ENCODE measurements at places on chromosomes 11 and 22.

DNA sequence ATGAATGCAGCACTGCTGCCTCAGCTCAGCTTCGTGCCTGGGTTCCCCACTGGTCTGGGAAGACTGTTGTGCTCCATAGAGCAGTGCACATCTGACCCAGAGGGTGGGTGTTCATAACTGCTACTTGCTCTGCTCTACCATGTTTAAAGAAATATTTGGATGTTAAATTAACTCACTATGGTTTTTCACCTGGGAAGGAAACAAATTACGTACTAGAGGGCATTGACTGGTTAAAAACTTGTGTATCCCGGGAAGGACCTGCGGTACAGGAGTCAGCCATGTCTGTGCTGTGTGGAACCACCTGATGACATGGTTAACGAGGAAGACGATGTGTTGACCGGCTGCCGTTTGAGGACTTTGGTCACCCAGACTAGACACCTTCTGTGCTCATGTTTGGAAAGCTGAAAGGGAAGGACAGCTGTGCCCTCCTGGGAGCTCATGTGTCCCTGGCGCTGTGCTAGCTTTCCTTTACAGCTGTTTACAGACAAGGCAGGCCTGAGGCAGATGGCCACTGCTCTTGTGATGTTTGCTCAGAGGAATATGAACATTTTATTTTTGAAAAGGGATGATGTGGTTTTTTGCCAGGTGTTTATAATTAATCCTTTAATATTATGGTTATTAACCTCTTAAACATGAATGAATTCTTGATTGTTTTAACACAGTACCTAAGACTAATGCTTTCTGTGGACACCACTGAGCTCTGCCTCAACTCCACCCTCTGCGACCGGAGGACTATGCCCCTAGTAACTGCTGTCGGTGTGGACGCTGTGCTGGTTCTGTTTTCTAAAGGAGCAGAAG is 14.3 kb upstream of the AIFM3 start:
- no peak for DNase-seq

DNA sequence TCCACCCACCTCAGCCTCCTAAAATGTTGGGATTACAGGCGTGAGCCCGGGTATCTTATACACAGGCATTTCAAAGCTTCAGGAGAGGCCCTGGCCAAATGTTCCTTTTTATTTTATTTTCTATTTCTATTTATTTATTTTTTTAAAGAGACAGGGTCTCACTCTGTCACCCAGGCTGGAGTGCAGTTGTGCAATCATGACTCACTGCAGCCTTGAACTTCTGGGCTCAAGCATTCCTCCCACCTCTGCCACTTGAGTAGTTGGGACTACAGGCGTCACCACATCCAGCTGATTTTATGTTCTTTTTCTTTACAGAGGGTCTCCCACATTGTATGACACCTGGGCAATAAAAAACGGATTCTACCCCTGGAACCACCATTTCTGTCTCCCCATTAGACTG is 71.2 kb downstream of the FBXO7 start:
- DNase-seq = no peak

GRCh38 chr11:29484548-29484947 is 532.3 kb downstream of the KCNA4 start:
- no peak for DNase-seq

- no peak for DNase-seq
Measured at GRCh38 chr22:33188326-33188725, 130.1 kb upstream of the SYN3 start.

GRCh38 chr22:44424867-44425693 is 73.0 kb downstream of the RTL6 start:
- peak; percentile 54 for DNase-seq

DNA sequence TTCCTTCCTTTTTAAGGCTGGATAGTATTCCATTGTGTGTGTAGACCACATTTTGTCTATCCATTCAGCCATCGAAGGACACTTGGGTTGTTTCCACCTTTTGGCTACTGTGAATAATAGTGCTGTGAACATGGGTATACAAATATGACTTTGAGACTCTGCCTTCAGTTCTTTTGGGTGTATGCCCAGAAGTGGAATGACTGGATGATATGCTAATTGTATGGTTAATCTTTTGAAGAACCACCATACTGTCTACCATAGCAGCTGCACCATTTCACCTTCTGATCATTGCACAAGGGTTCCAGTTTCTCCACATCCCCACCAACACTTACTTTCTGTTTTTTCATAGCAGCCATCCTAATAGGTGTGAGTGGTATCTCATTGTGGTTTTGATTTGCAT is 30.3 kb downstream of the SGSM1 start:
- DNase-seq = no peak

GRCh38 chr11:13065200-13065787 is 56.2 kb downstream of the RASSF10 start:
- no peak for DNase-seq

DNA sequence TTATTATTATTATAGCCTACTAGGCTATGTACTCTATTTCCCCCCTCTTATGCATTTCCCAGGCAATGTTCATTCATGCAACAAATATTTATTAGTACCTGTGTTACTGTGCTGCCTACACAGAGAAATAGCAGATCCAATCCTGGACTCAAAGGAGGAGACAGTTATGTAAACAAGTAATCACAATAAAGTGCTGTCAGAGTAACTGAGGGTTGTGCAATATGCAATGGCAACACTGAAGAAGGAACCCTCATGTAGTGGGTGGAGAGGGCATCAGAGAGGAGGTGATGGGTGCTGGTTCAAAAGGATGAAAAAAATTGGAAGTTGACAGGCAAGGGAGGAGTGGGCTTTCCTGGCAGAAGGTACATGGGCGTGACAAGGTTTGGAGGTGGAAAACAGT is 886 bp upstream of the P4HA3 start:
- no peak for DNase-seq

GRCh38 chr22:17228725-17229126 is 9.5 kb upstream of the ADA2 start:
- DNase-seq = no peak

DNA sequence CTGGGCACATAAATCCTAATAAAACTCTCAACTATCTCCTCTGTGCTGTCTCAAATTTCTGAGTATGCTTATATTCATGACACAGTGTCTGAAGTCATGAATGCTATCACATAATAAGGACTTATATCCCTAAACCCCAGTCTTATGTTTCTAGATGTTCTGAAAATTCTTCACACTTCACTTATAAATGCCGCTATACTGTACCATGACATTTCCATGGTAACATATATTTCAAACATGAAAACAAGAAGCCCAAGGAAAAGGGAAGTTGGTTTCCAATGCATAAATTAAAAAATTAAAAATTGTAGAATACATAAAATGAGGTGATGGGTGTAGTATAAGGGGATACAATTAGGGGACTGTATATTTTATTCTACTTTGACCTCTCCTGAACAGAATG is 11.7 kb downstream of the GVQW3 start:
- no peak for DNase-seq

GRCh38 chr22:21000987-21001600 is 824 bp downstream of the THAP7 start:
- DNase-seq = no peak

GRCh38 chr22:44701187-44701790 is 715 bp upstream of the PRR5 start:
- DNase-seq = no peak

- DNase-seq = no peak
Measured at GRCh38 chr11:28038775-28039174, 69.2 kb downstream of the KIF18A start.

- no peak for DNase-seq
Measured at GRCh38 chr11:72759468-72759985, 7.3 kb upstream of the ARAP1 start.

DNA sequence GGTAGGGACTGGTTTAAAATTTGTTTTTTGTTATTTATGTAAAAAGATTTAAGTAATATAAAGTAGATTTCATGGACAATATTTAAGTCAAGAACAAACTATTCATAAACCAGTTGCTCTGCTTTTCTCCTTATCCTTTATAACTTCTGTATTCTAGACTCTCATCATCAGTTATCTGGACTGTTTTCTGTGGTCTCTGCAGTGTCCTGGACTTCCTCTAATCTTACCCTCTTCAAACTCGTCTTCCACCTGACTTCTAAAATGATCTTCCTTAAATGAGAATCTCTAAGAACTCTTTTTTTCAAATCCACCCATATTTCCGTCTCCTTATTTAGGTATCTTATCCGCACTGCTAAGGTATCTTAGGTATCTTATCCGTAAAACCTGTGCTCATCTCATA is 8.1 kb downstream of the RRM1 start:
- no peak for DNase-seq

- no peak for DNase-seq
Measured at GRCh38 chr22:20423008-20423905, 14.4 kb downstream of the SCARF2 start.

DNA sequence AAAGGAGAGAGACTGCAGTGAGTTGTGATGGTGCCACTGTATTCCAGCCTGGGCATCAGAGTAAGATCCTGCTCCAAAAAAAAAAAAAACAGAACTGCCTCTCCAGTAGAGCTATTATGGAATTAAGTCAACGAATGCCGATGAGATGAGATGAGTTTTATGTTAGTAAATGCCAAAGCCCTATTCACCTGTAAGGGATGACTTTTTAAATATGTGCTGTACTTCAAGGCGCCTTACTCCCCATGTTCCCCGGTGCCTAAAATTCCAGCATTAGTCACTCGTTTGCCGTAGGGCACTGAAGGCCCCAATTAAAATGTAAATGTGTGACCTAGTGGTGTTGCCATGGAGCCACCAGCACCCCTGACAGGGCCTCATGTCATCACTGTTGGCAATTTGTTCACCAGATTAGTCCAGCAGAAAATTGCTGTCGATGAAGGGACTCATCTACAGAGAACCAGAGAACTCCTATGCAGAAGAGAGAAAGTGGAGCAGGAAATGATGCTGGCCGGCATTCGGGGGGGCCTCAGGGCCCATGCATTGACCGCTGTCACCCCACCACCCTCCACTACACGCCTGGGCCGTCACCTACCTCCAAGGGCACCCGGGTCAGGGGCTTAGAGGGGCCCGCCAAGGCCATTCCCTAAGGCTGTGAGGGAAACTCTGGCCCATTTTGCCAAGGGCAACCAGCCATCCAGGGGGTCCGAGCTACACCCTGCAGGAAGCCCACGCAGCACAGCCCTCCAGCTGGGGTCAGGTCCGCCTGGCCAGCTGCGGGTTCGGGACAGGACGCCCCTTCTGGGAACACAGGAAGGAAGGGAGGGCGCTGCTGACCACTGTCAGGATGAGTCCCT is 17.8 kb downstream of the LIF start:
- DNase-seq = no peak

DNA sequence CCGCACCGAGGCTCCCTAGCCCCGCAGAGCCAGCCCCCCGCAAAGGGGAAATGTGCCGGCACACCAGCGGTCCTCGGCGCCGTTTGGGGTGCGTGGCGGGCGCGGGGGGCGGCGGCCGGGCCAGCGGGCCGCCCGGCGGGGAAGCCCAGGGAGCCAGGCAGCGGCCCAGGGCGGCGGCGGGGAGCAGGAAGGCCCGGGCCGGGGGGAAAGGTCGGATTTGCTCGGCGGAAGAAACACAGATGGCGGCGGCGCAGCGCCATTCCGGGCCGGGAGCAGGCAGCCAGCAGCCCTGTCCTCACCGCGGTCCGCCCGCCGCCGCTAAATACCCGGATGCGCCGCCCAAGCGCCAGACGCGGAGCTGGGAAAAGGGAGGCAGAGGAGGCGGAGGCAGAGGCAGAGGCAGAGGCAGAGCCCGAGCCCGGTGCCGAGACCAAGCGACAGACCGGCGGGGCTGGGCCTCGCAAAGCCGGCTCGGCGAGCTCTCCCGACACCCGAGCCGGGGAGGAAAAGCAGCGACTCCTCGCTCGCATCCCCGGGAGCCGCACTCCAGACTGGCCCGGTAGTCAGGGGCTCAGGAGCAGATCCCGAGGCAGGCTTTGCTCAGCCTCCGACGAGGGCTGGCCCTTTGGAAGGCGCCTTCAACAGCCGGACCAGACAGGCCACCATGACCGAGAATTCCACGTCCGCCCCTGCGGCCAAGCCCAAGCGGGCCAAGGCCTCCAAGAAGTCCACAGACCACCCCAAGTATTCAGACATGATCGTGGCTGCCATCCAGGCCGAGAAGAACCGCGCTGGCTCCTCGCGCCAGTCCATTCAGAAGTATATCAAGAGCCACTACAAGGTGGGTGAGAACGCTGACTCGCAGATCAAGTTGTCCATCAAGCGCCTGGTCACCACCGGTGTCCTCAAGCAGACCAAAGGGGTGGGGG is 2.6 kb upstream of the GCAT start:
- peak; percentile 87 for DNase-seq

DNA sequence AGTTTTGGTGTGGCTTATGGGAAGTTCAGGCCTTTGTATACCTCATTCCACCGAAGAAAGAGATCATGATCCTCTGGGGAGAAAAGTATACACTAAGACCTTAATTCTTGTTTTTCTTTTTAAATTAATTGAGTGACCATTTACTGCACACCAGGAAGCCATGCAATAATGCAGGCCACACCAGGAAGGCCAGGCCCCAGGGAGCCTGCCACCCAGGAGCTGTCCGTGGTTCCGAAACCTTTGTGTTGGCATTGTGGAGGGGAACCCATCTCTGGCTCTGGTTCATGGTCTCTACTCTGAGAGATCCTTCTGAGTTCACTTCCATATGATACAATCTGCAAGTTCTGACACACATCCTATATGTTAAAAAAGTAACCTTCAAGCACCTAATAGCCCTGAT is 291.8 kb downstream of the MIAT start:
- DNase-seq = peak; percentile 63

DNA sequence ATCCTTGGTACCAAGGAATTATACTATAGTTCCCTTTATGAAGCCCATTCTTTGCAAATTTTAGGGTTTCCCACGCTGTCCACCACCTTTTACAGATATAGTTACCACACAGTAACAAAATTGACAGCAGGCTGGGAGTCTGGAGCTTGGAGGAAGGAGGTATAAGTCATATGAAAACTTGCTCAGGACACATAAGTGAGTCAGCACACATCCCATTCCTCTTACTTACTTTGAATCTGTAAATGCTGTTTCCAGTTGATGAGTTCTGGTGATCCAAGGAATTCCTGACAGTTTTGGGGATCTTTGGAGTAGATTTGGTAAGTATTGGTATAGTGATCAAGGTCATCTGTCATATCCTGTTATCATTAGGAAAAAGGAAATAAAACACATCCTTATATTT is 19.2 kb downstream of the GLYAT start:
- DNase-seq = no peak

GRCh38 chr11:112564228-112564955 is 303.7 kb upstream of the PLET1 start:
- no peak for DNase-seq

DNA sequence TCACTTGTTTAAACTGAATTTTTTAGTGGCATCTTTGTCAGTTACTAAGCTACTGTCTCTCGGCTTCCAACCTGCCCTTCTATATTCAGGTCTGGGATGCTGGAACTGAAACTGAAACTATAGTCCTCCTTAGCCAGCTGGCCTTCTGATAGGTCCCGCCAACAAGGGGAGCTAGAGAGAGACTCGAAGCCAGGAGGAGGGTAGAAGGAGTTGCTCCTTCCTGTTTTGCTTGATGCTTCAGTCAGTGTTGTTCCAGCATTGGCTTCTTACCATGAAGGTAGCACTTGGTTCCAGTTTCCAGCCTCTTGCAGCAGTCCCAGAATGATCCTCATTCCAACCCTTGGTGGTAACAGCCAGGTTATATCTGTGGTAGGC is 32.9 kb upstream of the HORMAD2 start:
- DNase-seq = peak; percentile 84

Measured in RPMI8226 (cell line).